ENCODE measurements at places on chromosomes 3 and 15.

- DNase-seq, result no peak
Measured at GRCh38 chr3:136658946-136659682, 93.1 kb downstream of the STAG1 start.

DNA sequence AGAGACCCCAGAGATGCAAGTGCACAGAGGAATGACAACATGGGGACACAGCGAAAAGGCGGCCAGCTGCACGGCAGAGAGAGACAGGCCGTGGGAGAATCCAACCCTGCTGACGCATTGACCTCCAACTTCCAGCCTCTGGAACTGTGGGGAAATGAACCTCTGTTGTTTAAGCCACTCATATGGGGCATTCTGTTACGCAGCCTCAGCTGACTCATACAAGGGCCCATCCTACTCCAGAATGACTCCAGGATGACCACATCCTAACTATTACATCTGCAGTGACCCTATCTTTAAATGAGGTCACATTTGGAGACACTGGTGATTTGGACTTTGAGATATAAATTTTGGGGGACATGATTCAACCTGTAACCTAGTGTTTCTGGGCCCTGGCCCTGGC lies 44.0 kb downstream of the KLF15 start:
- DNase-seq, result no peak

GRCh38 chr3:51860703-51861665 lies at the start of gene IQCF2:
TSS of gene IQCF2 (plus strand) at chr3:51861615. CDS start at chr3:51861667, 52 bp downstream.
- no peak for DNase-seq

GRCh38 chr3:5194801-5195509 lies 7.4 kb downstream of the EDEM1 start:
- no peak for DNase-seq

DNA sequence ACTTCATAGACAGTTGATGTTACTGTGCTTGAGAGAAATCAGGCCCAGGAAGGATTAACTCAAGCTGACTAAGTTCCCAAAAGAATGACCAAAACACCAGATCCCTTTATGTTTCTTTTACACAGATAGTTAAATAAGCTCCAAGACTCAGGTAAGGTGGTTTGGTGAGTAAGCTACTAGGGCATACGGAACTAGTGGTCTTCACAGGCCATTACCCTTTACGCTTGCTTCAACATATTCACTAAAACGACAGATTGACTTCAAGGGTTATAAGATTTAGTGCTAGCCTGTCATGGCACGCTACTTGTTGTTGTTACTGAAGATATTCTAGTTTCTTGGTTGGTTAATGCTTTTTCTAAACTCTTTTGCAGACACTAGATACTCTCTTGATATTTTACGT lies 369.3 kb downstream of the LPP start:
- no peak for DNase-seq

GRCh38 chr3:64680334-64680733 lies 7.5 kb downstream of the ADAMTS9 start:
- DNase-seq, result no peak

- peak; percentile 55 for DNase-seq
Measured at GRCh38 chr3:55486857-55487380, at the start of gene WNT5A. TSS of gene WNT5A (minus strand) at chr3:55487306. CDS start at chr3:55486985, 321 bp downstream.

GRCh38 chr3:129418041-129418973 lies 10.1 kb downstream of the EFCAB12 start:
- DNase-seq, result no peak

- peak; percentile 77 for DNase-seq
Measured at GRCh38 chr3:66037330-66037985, 1.3 kb downstream of the MAGI1 start.

GRCh38 chr15:29074045-29074444 lies 188.3 kb downstream of the APBA2 start:
- DNase-seq, result no peak

GRCh38 chr3:137769322-137770065 lies 5.4 kb downstream of the SOX14 start:
- no peak for DNase-seq

GRCh38 chr3:170523248-170523647 lies 62.6 kb downstream of the SLC7A14 start:
- no peak for DNase-seq

- no peak for DNase-seq
Measured at GRCh38 chr3:195817578-195818135, 5.9 kb upstream of the MUC4 start.

- no peak for DNase-seq
Measured at GRCh38 chr15:60941448-60941847, 287.7 kb downstream of the RORA start.

DNA sequence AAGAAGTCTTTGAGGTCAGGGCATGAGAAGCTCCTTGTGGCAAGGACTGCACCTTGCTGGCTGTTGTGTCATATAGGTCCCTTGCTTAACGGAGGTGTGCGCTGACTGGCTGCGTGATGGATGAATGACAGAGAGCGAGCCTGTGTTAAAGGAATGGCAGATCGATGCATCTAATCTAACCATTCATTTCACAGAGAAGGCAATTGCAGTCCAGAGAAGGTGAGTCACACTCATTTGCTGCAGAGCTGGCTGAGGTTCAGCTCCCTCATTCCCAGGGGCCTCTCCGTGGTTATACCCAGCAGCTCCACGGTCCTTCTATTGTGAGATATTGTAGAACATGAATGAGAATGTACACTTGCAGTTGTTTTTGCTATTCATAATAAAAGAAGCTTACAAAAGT lies 289.3 kb downstream of the EPHB1 start:
- DNase-seq, result no peak

GRCh38 chr3:30341079-30341478 lies 265.3 kb upstream of the TGFBR2 start:
- DNase-seq, result no peak

DNA sequence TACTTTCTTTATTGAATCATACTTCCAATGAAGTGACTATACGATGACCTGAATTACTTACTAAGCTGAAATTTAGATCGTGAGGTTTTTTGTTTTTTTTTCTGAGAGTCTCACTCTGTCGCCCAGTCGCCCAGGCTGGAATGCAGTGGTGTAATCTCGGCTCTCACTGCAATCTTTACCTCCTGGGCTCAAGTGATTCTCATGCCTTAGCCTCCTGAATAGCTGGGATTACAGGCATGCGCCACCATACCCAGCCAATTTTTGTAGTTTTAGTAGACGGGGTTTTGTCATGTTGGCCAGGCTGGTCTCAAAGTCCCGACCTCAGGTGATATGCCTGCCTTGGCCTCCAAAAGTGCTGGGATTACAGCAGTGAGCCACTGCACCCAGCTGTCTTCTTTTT lies 28.7 kb downstream of the SPPL2A start:
- no peak for DNase-seq

DNA sequence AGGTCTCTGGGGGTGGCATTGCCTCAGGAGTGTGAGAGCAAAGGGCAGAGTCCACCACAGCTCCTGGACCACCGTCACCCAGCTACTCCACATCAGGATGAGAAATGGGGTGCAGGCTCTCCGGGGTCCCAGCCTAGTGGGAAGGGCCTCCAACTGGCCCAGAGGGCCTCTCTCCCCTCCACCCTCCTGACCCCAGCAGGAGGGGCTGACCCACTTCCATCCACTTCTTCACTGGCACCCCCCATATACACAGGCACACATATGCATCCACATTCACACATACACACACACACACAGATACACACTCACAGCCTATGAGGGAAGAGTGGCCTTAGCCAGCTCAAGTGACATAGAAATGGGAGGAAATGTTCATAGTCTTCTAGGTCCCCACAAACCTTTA lies 286.0 kb downstream of the OCA2 start:
- no peak for DNase-seq
